KBM-7 (cell line): ENCODE measurements at places on chromosomes 4 and X.
A peak's percentile ranks its signal among the peaks of the same experiment; 100 is the strongest.

DNA sequence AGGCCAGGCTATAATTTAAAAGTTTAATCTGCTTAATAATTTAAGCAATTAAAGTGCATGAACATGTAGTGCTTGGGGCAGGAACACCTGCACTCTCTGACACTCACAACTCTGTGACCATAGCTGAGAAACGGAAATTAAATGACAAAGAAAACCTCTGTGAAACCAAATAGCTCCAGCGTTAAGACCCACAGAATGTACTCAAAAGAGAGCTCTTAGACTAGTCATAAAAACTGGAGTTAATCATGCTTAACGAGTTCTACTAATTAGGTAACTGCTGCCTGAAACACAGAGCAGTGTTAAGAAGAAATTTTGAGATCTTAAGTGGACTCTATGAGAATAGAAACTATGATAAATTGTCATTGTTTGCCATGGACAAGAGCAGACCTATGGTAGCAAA, 174.4 kb upstream of the SPIN4 start:
- no peak for DNase-seq

DNA sequence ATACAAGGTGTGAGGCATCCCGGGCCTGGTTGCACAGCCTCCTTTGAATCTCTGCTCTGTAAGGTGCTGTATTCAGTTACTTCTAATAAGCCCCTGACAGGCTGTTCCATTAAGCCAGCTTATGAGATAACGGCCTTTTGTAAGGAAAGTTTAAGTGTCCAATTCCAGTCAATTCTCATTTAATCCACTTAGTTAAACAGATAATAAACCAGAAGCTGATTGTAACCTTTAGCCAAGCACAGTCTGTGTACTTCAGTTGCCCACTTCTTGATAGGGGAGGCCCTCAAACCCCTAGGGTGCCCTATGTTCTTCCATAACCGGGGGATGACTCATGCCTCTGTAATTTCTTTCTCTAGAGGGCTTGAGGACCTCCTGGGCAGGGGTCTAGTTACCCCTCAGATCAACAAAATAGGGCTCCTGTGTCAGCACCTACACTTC, 63.4 kb downstream of the RASL11B start:
- DNase-seq = no peak

- DNase-seq = peak; percentile 79
Measured at GRCh38 chr4:37452952-37453280, 208.4 kb downstream of the NWD2 start.

- DNase-seq = no peak
Measured at GRCh38 chr4:77922158-77923094, 59.8 kb downstream of the MRPL1 start.

DNA sequence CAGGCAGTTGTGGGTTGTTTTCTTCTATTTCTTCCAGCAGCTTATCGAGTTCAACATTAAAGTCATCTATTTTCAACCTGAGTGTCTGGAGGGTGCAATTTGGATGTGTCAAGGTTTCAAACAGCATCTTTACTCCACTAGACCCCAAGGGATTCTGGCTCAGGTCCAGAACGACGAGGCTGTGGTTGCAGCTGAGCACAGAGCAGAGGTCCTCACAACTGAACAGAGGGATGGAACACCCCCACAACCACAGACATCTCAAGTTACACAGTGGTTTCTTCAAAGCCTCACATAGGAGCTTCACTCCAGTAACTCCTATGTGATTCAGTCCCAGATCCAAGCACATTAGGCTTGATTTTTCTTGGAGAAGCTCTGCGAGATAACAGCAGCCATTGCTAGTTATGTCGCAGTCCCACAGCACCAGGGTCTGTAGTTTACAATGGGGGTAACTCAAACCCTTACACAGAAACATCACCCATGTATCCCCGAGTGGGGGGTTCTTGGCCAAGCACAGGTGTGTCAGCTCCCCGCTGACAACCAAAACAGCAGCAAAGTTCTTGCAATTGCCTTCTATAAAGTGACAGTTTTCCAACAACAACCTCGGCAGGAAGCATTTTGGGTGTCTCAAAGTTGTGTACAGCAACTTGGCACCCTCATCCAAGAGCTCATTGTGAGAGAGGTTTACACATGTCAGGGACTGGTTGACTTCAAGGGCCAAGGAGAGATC, 2.8 kb downstream of the NLRP2B start:
- peak; percentile 82 for DNase-seq

- no peak for DNase-seq
Measured at GRCh38 chr4:67092351-67092750, 453.0 kb downstream of the CENPC start.

DNA sequence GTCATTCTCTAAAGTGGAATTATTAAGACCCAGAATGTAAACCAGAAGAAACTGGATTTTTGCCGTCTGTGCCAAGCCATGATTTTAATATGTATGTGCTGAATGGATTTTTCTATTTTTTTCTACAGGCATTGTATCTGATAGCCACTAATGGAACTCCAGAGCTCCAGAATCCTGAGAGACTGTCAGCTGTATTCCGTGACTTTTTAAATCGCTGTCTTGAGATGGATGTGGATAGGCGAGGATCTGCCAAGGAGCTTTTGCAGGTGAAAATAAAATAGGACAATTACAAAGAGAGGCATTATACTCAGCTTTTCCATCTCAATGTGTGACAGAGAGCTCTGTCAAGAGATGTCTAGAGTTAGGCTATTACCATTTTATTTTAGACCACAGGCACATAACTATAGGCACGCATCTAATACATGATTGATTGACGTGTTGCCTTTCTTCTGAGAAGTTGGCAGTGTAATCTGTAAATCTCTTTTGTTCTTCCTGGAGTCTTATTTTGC, 53.9 kb downstream of the CAPN6 start:
- no peak for DNase-seq

DNA sequence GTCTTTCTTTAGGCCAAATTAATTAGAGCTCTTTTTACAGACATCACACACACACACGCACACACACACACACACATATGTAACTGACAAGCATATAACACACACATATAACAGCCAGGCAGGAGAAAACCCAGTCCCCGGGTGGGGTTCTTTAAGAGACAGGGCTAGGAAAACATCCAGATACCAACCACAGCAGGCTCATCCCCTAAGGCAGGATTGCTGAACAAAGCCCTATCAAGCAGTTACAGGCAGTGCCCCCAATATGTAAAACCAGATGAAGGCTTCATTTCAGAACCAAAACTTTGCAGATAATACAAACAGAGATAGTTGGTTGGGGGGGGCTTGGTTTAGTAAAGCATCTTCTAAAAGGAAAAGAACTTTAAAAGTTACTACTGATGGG, 18.0 kb upstream of the FAM47E start:
- DNase-seq = no peak

GRCh38 chr4:8920969-8921368, 49.3 kb upstream of the HMX1 start:
- no peak for DNase-seq

DNA sequence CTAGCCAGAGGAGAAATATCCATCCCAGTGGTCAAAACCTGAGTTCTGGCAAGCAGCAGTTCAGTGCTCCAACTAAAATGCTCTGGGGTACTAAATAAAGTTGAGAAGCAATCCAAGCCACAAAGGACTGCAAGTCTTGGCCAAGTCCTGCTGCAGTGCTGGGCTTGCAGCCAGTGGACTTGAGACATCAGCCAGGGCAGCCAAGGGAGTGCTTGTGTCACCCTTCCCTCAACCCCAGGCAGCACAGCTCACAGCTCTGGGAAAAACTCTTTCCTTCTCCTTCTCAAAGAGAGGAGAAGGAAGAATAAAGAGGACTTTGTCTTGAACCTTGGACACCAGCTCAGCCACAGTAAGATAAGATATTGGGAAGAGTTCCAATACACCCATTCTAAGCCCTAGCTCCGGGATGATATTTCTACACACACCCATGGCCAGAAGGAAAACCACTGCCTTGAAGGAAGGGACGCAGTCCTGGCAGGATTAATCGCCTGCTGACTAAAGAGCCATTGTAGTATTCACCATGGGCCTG, 99.8 kb downstream of the PTCHD1 start:
- no peak for DNase-seq

DNA sequence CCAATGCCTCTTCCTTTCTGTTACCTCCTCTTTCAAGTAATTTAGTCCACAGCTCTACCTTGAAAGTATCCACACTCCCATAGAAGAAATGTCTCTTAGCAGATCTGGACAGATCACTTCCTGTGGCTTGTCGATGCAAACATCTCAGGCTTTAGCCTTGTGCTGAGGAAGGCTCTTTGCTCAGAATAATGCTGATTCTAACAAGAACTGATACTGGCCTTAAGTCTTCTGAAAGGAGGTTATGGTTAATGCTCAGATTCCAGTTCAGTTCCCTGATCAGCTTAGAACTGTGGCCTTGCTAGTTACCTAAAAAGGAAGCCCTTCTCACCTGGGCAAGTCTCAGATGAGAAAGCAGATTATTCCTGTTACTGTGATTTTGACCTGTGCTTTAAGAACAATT, 230.1 kb upstream of the FAT4 start:
- DNase-seq = no peak

DNA sequence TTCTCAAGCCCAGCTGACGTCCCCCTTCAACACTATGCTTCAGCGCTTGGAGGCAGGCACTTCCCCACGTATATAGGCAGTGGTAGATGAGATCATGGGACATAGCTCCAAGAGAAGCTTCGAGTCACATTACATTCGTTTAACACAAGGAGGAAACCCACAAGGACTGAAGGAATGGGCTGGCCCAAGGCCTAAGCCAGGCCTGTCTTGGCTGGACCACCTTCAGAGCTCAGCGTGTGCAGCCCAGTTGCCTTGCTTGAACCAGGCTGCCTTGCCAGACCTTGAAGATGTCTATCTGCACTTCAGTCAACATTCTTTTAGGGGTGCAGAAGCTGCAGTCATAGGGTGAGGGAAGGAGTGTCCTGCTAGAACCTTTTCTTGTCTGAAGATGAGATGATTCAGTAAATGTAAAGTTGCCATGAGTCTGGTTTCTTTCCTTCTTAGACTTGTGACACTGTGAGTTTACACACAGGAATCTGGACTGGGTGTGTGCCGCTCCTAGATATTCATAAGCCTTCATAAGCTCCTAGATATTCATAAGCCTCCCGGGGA, 144.1 kb upstream of the RBPJ start:
- DNase-seq = no peak

- no peak for DNase-seq
Measured at GRCh38 chr4:87088186-87088585, 132.2 kb downstream of the KLHL8 start.

DNA sequence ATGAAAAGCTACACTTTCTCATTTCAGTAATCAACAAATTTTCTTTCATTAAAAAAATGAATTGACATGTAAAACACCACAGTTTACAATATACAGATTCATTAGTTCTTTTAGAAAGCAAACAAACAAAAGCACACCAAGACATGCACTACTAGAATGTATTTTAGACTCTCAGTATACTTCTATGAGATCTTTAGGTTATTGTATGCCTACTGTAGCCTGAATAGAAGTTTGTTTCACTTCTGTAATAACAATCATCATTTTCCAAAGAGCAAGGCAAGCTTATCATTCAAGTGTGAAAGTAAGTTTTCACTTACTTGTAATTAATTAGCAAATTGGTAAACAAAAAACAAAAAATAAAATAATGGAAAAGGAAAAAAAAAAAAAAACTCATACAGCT, 24.9 kb downstream of the CXXC4 start:
- no peak for DNase-seq

DNA sequence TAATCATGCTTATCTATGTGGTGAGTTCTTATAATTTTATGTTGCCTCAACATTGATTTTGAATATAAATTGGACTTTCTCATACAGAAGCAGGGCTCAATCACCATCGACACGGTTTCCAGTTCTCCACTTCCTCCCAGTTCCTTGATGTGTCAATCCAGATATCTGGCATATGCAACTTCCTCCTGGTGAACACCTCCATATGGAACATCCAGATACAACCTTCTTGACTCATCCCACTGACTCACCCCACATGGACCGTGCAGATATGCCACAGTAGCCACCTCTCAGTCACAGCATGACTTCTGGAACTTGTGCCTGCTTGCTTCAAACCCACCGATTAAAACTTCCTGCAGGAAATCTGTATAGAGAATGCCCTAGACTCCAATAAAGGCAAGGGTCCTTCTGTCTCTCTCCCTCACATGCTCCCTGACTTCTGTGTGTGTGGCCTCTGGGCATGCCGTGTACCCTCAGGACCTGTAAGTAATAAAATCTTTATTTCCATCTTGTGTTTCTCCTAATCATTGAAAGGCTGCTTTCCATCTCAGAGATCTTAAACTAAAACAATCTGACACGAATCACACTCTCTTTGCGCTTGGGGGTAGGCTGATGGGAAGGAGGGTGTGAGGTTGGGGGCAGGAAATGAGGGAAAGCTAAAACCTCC, 67.0 kb downstream of the HTRA3 start:
- no peak for DNase-seq

DNA sequence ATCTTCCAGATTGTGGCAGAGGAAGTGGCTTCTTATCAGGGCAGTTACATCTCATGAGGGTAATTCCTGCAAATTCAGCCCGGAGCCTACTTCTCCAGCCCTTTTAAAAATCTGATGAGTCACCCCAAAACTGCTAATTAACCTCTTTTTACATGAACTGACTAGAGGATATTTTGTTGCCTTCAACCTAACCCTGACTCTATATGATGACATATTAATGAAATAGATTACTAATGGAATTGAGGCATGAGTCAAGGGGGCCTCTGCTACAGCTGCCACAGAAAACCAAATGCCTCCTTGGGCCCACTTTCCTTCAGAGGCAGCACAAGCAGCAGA, 72.5 kb downstream of the QRFPR start:
- DNase-seq = peak; percentile 10

DNA sequence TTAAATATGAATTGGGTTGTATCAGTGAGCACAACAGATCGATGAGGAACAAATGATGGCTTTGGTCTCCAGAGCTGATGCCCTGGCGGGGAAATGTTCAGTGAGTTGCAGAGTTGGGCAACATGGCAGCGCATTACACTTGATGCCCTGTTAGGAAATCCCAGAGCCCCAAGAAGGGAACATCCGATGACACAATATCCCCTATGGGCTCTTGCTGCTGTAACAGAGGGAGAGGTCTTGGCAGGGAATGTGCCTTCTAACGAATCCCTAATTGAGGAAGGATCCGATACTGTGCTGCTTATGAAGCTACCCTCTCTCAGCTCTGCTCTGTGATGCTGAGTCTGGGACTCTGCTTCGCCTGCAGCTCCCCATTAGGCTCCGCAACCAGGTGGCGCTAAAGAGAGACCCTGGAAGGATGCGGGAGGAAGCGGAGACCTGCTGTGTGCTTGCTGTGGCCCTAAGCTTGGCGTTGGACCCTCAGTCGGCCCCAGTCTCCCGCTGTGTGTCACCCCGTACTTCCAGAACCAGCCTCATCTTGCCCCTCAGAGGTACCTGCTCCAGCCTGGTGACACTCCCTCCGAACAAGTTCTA, 38.9 kb downstream of the PDHA1 start:
- DNase-seq = peak; percentile 34

- DNase-seq = peak; percentile 36
Measured at GRCh38 chrX:5388087-5388486, 840.6 kb downstream of the NLGN4X start.

GRCh38 chrX:104347860-104348259, 93.1 kb upstream of the ESX1 start:
- DNase-seq = no peak

- peak; percentile 97 for DNase-seq
Measured at GRCh38 chrX:275967-276580, 5.1 kb upstream of the PLCXD1 start.
